ENCODE measurements at places on chromosomes 12 and 14.
A peak's percentile ranks its signal among the peaks of the same experiment; 100 is the strongest.

- no peak for DNase-seq
These were observed 391.6 kb upstream of the MGAT4C start for GRCh38 chr12:86647800-86648199.

DNA sequence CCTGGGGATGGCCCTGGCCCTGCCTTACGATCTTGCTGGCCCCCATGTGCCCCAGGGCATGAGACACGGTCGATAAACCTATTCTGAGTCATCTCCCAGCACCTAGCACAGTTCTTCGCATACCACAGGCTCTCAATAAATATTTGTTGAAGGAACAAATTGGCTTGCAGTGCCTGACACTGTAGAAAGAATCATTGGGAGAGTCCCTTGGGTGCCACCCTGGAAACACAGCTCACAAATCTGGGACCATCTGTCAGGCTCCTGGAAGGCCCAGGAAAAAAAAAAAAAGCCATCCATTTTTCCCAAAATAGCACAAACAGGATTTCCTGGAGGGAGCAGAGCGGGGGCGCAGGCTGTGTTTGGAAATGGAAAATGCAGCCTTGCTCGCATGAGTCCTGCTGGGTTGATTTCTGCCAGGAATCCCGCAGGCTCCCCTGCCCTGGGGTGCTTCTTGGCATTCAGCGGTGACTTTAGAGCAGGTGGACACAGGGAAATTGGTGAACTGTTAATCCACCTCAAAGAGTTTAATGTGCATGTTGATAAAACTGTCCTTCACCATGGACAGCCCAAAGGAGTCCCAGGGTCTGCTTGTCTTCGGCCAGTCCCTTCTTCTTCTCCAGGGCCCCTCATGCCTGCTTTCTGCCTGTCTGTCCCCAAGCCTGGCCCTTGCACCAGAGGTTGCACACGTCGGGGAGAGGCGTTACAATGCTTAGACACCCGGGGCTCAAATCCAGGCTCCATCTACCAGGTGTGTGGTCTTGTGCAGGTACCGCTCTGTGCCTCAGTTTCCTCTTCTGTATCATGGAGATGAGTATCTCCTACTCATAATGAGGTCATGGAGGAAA lies 106.1 kb upstream of the RFLNA start:
- no peak for DNase-seq

- DNase-seq, result no peak
These were observed 139.9 kb downstream of the ADGRD1 start for GRCh38 chr12:131093604-131093955.

DNA sequence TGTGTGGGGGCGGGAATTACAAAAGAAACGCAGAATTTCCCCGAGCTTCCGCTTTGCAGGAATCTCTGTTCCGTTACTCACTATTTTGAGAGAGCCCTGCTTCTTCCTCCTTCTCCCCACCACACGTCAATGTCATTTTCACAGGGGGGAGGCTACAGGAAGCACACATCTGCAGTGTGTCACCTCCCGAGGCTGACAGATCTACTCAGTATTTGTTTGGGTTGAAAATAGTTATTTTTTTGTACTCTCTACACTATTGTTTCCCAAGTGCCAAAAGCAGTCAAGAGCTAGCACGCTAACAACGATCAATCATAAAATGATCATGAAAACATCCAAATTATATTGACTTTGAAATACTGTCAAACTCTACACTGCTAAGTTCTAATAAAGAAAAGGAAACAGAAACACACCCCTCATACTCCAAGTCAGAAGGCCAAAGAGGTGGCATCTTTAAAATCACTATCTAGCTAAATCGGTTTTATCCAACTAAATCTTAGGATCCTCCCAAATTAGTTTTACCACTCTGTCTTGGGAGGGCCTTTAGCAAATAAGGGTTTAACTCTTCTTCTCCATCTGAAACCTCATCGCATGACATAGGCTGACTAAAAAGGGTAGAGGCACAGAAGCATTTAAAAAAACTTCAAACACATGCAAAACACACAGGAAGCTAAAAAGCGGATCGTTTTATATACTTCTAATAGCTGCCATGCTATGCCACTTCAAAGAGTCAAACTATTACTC lies 51.8 kb downstream of the FOXN3 start:
- DNase-seq, result peak; percentile 72

DNA sequence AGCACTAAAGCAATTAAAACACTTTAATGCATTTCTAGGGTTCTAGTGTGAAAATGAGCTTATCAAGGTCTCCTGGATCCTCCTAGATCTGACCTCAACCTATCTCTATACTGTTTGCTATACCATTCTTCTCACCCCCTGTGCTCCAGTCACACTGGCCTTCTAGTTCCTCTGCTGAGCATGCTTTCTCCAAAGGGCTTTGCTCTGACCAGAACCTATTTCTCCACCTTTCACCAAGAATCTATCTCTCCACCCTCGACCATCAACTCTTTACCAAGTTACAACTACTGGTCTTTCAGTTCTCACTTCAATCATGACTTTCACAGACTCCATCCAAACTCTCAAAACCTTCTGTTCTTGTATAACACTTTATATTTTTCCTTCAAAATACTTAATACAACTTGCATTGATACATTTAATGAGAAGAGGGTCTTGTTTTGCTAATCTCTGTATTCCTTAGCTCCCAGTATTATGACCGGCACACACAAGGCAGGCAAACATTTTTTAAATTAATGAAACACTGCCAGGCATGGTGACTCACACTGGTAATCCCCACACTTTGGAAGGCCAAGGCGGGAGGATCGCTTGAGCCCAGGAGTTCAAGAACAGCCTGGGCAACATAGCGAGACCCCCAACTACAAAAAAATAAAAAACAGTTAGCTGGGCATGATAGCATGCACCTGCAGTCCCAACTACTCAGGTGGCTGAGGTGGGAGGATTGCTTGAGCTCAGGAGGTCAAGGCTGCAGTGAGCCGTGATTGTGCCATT lies 22.8 kb downstream of the PPP1R12A start:
- no peak for DNase-seq

- DNase-seq, result peak; percentile 69
These were observed 56.1 kb upstream of the DYRK2 start for GRCh38 chr12:67592228-67593011.

DNA sequence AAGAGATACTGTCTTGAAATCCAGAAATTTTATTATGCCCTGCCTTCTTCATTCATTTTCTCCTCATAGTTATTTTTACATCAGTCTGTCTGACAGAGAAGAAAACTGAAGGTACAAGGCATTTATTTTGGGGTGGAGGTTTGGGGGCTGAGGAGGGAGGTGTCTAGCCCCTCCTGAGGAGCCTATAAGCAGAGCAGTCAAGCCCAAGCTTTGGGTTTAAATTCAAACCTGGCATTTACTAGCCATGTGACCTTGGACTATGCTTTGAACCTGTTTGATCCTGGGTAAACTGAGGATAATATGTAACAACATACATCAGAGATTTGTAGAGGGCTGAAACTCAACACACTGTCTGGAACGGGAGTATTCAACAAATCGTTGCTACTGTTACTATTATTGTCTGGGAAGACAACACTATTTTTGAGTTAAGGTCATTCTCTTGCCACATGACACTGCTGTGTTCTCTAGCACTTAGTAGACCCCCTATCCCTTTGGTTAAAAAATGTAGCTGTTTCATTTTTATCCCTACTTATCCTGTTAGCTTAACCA lies 66.1 kb upstream of the STRN3 start:
- no peak for DNase-seq

- no peak for DNase-seq
These were observed 396.7 kb upstream of the PDE3A start for GRCh38 chr12:19971361-19972280.

DNA sequence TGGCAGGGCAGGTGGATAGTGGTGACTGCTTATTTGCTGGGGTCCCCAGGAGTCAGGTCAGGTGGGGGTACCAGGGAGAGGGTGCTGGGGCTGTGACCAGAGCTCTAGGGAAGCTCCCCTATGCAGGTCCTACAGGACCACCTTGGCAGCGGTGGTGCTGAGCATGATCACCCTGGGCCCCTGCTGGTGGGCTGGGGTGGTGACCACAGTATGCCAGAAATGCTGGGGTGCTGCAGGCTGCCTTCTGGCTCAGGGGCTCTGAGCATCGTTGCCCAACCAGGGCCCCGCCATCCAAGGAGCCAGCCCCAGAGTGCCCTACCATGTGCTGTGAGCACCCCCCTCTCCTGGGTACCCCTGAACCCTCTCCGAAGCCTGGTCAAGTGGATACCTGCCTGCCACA lies 17.5 kb upstream of the NUDT14 start:
- DNase-seq, result no peak

- no peak for DNase-seq
These were observed 24.6 kb upstream of the KIF26A start for GRCh38 chr14:104113631-104114420.

DNA sequence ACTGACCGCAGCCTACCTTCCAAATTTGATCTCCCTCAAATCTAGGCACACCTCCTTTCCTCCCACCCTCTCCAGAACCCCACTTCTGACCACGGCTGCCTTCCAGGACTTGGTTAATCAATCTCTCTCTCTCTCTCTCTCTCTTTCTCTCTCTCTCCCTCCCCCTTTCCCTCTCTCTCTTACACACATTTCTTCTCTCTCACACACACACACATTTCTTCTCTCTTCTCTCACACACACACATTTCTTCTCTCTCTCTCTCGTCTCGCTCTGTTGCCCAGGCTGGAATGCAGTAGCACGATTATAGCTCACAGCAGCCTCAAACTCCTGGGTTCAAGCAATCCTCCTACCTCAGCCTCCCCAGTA lies 521 bp upstream of the GMFB start:
- no peak for DNase-seq

GRCh38 chr12:130026608-130027176 lies 122.9 kb upstream of the TMEM132D start:
- DNase-seq, result peak; percentile 13

- DNase-seq, result peak; percentile 69
These were observed 99.6 kb downstream of the RIN3 start for GRCh38 chr14:92613008-92613658.

- DNase-seq, result no peak
These were observed 150.9 kb upstream of the WSCD2 start for GRCh38 chr12:107978201-107978600.

GRCh38 chr14:68285421-68286179 lies 466.0 kb downstream of the RAD51B start:
- peak; percentile 75 for DNase-seq

GRCh38 chr12:130456375-130457199 lies 118.9 kb downstream of the PIWIL1 start:
- DNase-seq, result no peak

- DNase-seq, result no peak
These were observed 31.9 kb downstream of the RDH12 start for GRCh38 chr14:67733616-67734015.

DNA sequence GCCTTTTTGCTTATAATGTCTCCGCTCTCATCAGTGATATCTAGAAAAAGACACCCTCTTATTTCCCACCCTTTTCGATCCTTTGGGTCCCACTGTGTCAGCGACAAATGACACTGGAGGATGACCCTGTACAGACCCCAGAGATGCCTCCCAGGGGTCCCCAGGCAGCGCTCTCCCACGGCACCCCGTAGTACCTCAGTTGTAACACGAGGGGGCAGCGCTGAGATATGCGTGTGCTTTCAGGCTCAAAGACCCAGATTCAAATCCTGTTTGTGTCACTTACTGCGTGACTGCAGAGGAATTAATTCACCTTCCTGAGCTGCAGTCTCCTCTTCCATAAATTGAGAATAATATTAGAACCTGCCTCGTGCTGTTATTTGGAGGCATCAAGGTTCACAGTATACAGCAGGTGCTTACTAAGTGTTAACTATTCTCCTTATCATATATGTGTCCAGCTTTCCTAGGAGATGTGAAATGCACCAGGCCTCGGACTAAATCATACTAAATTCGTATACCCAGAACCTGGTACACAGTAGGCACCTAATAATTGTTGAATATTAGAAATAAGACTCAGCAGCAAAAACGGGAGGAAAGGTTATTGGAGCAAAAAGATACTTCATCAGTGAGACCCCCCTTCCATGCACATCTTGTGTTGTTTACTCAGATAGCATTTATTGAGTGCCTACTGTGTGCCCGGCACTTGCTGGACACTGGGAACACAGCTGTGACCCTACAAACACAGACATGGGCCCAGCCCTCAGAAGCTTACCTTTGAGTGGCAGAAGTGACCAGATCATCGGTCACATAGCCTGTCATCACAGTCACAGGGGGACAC lies 99.9 kb downstream of the PHETA1 start:
- DNase-seq, result no peak

- DNase-seq, result no peak
These were observed 155.7 kb upstream of the ATXN7L3B start for GRCh38 chr12:74381958-74382357.

DNA sequence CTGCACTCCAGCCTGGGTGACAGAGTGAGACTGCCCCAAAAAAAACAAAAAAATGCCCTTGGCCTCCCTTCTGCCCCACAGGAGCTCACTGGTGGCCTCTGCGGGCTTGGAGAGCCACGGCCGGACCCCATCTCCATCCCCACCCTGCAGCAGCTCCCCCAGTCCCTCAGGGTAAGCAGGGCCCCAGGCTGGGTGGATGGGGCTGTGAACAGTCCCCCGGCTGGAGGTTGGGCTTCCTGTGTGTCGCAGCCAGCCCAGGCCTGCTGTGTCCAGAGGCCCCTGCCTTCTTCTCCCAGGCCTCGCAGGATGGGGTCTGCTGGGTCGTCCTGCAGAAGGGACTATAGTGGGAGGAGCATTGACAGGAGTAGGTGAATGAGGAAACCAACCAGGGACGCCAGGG lies 15.4 kb upstream of the PUS1 start:
- no peak for DNase-seq

GRCh38 chr14:59224341-59224740 lies 35.9 kb downstream of the DAAM1 start:
- no peak for DNase-seq

DNA sequence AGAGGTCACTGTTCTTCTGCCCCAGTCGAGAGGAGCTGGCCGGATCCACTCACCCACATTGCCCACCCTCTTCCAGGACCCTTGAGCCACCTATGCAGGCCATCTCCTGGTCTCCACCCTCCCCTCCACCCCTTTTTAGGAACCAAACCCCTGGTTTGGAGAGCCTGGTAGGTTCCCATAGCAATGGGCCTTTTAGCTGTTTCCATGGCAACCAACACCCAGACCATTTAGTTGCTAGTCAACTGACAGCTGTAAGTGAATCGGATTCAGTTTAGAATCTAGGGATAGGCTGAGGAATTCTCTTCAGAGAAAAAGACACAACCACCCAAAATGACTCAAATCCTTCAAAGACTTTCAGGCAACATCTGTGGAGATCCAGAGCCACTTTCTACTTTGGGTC lies 16.5 kb downstream of the NPC2 start:
- DNase-seq, result no peak

DNA sequence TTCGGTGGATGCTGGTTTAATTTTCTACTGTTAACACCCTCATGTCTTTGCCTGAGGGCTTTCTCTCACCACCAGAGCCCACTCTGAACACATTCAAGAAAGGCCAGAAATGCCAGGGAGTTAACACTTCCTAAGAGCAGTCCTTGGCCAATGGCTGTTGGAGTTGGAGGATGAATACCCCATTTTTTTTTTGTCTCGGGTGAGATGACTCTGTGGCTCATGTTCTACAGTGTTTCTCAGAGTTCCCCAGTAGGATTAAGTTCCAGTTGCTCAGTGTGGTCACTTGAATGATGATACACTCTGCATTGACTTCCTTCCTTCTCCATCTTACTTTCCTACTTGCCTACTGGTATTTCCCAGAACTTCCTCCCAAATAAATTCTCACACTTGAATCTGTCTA lies 65.8 kb downstream of the FOS start:
- DNase-seq, result no peak

- no peak for DNase-seq
These were observed 82.8 kb downstream of the KIF26A start for GRCh38 chr14:104221071-104221625.

GRCh38 chr12:44588651-44589050 lies 287.5 kb downstream of the NELL2 start:
- DNase-seq, result no peak

- DNase-seq, result no peak
These were observed 52.8 kb upstream of the PLXNC1 start for GRCh38 chr12:94095618-94096017.

GRCh38 chr14:50757702-50758101 lies 73.3 kb downstream of the NIN start:
- DNase-seq, result no peak
